ENCODE measurements at places on chromosomes 3 and 15.

DNA sequence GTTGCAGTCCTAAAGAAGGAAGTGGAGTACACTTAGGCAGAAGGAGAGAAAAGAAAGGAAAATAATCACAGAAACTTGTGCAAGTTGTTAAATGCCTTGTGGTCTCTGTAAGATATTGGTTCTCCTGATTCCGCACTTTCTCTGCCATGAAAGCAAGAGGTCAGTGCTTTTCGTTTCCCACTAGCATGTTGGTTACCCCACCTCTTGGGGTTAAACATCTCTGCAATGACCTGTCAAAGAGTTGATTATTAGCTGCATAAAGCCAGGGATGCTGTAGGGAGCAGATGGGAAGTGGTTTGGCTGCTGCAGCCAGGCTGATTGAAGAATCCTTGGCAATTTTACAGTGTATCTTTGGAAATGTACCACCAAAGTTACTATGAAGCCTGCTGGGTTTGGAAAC is 33.3 kb downstream of the ZNF609 start:
- no peak for DNase-seq

- no peak for DNase-seq
Observed at GRCh38 chr3:131421957-131422498, 40.5 kb downstream of the NUDT16 start.

GRCh38 chr15:40793216-40793989 is 13.5 kb upstream of the ZFYVE19 start:
- DNase-seq: peak; percentile 76

DNA sequence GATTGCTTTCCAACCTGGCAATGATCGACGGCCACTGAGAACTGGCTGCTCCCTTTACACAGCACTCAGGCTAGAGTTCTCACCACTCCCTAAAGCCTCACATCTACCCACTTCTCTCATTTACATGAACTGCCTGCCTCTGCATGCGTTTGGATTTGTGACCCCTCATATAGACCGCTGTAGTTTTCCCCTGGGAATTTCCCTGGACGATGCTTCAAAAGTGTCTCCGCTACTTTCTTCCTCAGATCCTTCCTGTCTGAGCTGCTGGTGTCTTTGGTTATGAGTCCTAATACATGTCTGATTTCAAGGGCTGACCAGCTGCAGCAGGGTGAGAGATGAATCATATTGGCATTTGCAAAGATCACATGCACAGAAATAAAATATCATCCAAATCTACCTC is 116.7 kb upstream of the ETV5 start:
- DNase-seq: no peak

DNA sequence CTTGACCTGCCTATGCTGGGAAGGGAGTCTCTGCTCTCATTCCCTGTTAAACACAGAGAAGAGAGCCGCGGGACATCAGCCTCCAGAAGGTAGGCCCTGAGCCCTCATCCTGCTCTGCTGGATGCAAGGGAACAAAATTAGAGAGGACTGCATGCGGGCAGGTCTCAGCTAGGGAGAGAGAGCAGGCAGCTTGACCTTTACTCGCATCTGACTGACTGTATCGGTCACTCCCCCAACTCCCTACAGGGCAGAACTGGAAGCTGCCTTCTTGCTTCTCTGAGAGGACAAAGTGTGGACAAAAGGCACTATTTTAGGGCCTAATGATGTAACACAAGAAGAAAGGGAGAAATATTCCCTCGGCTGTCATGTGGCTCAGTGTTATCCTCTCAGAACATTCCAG is 38.7 kb upstream of the ATOSA start:
- no peak for DNase-seq

- DNase-seq: no peak
Observed at GRCh38 chr3:55719508-55719907, 232.4 kb upstream of the WNT5A start.

DNA sequence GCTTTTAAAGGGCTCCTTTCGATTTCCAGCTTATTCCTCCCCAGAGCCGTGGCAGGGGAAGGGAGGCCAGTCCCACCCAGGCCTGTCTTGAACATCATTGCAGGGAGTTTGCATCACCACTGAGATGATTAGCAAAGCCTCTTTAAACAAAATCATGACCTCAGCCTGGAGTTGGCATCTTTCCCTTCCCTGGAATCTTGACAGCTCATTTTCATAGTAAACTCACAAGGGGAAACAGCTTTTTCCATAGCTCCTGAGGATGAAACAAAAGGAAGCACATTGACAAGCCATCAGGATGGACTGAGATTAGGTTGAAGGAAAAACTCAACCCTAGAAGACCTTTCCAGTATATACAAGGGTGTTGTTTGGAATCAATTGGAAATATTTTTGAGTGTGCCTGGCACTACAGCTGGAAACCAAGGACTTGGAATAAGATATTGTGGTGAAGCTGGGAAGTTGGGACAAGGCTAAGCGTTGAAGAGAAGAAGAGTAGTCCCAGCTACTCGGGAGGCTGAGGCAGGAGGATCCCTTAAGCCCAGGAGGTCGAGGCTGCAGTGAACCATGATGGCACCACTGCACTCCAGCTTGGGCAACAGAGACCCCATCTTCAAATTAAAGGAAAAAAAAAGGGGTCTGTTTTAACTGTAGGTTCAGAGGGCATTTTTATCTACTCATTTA is 3.1 kb upstream of the LARP6 start:
- DNase-seq: no peak

- DNase-seq: no peak
Observed at GRCh38 chr15:63572749-63573464, 24.3 kb upstream of the FBXL22 start.

DNA sequence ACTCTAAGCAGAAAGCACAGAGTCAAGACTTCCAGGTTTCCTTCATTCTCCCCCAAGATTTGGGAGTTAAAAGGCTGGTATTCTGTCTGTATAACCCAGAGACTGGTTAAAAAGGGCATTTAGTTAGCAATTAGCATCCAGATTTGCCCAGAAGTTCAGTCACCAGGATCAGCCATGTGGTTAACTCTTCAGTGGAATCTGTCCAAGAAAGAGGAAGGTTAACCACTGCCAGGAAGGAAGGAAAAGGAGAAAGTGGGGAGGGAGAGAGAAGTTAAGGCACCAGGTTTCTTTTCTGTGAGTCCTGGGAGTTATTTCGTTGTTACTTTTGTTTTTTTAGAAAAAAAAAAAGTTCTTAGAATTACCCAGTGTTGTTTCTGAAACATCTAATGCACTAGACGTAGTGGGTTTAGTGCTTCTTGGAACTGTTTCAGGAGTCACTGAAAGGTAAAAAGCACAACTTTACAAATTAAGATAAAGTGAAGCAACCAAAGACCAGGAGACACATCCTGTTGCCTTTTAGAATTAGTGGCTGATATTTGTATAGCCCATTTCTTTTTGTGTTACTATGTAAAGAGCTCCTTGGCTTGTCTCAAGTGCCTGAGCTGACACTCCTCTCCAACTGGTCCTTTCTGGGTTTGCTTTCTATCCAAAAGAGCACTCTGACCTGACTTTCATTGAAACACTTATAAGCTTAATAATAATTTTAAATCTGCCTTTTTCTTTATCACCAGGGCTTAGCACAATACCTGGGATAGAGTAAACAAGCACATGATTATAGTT is 128.6 kb downstream of the ABI3BP start:
- no peak for DNase-seq

DNA sequence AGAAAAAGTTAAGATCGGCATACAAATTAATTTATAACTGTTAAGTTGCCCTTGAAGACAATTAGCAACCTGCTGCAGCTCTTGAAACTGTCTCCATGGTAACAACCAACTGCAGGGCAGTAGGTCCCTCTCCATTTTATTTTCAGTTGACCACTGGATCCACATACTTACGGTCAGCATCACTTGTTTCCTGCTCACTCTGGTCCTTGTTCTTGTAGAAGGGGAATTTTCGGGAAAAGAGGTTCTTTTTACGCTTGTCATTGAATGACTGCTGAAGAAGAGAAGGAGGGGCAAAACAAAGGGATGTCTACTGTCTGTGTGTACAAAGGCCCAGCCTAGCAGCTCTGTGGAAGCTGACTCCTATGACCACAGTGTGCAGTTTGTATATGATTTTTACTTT is 46.8 kb upstream of the MELTF start:
- no peak for DNase-seq

GRCh38 chr15:88017753-88018152 is 238.8 kb downstream of the NTRK3 start:
- DNase-seq: no peak

- no peak for DNase-seq
Observed at GRCh38 chr3:126926684-126927400, 56.1 kb upstream of the PLXNA1 start.

- no peak for DNase-seq
Observed at GRCh38 chr3:49966233-49966942, 26.4 kb downstream of the RBM6 start.

DNA sequence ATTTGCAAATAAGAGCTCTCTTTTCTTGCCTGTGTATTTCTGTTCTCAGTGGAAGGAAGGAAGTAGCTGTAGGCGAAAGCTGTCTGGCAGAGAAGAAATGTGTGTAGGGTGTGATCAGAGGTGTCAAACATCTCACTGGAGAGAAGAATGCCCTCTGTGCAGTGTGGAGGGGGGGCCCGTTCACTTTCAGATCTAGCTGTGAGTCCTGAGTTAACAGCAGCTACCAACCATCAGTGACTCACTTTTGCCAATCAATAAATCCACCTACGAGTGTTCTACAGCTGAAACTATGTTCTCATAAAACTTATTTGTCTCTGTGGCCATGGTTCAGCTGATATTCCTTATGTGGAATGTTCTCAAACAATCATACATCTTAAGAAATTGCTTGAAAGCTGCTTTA is 103.7 kb downstream of the FRMD4B start:
- no peak for DNase-seq

DNA sequence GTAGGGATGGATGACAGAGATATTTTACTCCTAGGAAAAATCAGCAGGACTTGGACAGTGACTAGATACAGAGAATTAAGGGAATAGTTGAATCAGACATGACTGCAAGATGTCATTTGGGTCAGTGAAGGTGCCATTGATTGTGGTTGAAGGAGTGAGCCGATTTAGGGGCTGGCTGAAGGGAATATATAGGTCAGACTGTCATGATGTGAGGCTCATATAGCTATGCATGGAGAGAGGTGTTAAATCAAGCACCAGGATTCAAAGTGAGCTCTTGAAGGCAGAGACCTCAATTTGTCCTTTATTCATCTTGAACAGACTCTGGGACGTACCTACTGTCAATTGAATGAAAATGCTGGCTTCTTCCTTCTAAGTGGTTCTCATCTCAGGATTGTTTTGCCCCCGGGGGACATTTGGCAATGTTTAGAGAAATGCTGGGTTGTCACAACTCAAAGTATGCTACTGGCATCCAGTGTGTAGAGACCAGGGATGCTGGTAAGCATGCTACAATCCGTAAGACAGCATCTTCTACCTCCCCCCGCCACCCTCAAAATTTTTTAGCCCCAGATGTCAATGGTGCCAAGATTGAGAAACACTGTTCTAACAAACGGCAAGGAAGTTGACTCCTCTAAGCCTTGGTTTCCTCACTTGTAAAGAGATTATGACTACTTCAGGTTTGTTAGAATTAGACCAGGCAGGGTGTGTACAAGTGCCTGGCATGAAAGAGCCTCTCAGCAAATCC is 7.8 kb downstream of the ATP2C1 start:
- no peak for DNase-seq

DNA sequence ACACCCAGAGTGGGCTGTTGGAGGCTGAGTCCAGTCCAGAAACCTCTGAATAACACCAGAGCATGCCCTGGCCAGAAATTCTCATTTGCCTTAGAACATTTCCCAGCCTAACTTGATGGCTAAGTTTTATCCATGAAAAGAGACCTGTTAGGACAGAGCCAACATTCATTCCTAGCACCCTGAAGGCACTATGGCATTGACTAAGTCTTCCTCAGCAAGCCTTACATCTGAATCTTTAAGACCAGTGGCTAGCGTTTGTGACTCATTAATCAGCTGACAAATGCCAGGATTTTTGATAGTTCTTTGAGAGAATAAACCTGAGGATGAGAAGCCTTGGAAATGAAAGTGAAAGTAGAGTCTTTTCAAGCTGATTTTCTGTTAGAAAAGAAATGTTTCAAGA is 1087.1 kb upstream of the ALCAM start:
- DNase-seq: no peak

GRCh38 chr15:89746386-89746780 is 4.7 kb downstream of the MESP1 start:
- DNase-seq: no peak

DNA sequence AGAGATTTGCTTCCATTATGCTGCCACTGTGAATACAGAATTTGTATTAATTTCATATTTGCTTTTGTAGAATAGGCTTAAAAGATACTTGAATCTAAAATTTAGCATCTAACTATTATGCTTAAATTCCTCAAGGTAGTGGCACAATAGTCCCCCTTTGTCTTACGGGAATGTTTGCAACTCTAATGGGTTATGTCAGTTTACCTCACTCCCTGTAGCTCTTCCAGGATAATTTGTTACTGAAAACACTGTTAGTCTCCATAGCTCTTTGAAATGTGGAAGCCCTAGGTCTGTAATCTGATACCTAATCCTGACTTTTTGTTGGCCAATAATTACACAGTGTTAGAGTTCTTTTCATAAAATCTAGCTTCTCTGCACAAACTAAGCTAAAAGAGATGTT is 433.4 kb downstream of the PYDC2 start:
- DNase-seq: no peak

DNA sequence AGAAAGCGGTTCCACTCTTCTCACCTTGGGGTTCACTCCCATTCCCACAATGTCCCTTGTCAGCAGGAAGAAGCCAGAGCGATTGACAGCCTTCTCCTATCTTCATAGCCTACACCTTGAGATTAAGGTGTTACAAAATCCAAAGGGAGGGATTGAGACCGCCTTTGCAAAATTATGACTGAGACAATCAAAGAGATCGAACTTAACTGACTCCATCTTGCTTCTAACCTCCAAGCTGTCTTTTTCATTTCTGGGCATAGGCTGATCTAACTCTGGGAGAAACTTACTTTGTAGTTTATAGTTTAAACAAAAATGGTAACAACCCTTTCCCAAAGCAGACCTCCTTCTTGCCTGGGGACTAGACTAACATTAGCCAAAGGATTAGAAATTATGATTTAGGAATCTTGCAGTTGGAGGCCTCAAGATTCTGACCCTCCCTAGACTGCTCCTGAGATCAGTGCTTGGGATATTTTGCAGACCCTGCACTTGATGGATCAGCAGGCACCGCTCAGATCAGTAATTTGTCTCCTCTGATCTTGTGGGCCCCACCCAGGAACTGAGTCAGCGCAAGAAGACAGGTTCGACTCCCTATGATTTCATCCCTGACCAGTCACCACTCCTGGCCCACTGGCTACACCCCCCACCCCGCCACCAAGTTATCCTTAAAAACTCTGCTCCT is 40.0 kb downstream of the PAQR5 start:
- no peak for DNase-seq

DNA sequence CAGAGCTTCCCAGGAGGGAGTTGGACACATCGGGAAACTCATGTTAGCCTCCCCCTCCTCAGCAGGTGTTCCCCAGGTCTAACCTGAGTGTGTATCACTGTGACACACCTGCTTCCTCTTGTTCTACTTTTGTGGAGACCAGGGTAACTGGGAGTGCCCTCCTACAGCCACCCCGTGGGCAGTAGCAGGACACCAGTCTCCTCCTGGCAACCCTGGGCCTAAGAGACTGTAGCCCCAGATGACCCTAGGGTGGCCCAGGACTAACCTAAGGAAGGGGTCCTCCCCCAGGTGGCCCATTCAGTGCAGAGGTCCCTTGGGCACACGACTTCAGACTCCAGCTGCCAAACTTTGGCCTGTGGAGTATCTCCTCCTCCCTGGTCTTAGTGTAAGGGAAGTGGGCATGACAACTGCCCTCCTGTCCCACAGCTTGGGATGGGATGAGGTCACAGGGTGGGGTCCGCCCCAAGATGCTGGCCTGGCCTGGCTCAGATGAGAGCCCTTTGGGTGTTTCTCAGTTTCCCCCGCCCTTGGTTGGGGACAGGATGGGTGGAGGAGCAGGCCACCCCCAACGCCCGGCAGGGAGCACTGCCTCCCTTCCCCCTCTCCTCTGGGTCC is 4.8 kb downstream of the CSK start:
- DNase-seq: no peak

- DNase-seq: no peak
Observed at GRCh38 chr3:2856138-2857133, 253.7 kb downstream of the IL5RA start.

Data from right lobe of liver (tissue), 6 donors.